ENCODE measurements at places on chromosomes 2 and 18.

- DNase-seq, result no peak
Observed at GRCh38 chr2:23592898-23593751, 208.1 kb downstream of the KLHL29 start.

- peak; percentile 92 for DNase-seq
Observed at GRCh38 chr2:238143239-238143951, 4.9 kb downstream of the KLHL30 start.

- peak; percentile 34 for DNase-seq
Observed at GRCh38 chr2:3242747-3243369, 134.8 kb downstream of the EIPR1 start.

DNA sequence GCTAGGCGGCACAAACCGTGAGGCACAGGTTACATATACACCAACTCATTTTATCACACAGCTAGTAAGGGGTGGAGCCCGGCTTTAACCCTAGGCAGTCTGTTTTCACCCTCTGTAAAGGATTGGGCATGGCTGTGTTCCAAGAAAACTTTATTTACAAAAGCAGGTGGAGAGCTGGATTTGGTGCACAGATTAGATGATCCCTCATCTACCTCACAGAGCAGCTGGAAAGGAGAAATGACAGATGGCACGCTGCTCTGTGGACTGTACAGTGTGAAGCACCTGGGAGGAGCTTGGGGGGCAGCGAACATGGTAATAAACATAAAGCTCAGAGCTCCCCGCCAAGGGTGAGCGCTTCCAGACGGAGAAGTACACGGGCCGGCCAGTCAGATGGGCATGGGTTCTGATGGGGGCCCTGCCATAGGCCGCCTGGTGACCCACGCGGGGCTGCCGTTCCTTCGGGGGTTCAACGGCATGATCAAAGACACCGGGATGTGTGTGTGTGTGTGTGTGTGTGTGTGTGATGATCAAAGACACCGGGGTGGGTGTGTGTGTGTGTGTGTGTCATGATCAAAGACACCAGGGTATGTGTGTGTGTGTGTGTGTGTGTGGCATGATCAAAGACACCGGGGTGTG is 862 bp upstream of the TMEM177 start:
- no peak for DNase-seq

DNA sequence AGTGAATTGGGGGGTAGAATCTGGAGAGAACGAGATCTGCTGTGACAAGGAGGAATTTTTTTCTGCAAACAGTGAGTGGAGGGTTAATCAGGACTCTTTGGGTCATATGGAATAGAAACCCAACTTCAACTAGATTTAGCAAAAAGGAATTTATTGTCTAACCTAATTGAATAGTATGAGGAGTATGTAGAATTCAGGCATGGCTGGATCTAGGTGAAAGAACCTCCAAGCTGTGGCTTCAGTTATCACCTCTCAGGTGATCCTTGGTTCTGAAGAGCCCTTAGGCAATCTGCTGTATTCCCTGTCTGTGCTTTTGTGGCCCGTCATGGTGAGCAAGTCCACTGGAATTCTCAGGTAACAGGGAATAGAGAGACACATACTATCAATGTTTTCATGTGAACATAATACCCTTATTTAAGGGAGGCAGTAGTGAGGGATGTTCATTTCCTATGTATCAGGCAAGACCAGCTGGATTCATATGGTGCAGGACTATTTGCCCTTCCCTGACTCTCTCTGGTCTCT is 164.7 kb downstream of the ALPK2 start:
- no peak for DNase-seq

- no peak for DNase-seq
Observed at GRCh38 chr2:144460727-144461307, 59.1 kb downstream of the ZEB2 start.

GRCh38 chr18:74377776-74378175 is 62.1 kb downstream of the C18orf63 start:
- no peak for DNase-seq

- DNase-seq, result no peak
Observed at GRCh38 chr2:105446501-105446900, 47.6 kb upstream of the FHL2 start.

- DNase-seq, result no peak
Observed at GRCh38 chr2:160222546-160223283, 22.6 kb upstream of the ITGB6 start.

- DNase-seq, result no peak
Observed at GRCh38 chr2:145861940-145862339, 1342.0 kb upstream of the ZEB2 start.

DNA sequence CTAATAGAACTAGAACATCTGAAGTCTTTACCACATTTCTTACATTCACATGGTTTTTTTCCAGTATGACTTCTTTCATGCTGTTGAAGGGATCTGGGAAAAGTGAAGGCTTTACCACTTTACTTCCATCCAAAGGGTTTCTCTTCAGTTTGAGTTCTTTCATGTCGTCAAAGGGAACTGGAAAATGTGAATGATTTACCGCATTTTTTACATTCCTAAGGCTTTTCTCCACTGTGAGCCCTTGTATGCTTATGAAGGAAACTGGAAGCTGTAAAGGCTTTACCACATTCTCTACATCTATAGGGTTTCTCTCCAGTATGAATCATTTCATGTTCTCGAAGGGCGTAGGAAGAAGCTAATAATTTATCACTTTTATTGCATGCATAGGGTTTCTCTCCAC is 46.7 kb downstream of the NBEAL1 start:
- peak; percentile 31 for DNase-seq

Measured in AG08395 (cell line).